Progenitor cell of endocrine pancreas (in vitro differentiated cells): ENCODE measurements at places on chromosomes 3 and 15. TPM values are rescaled to one million over a fixed set of nuclear protein-coding genes. Genes with fewer than 3 reads are reported as not detected.

The ZNF501 gene
- 6.7 and 7.5 TPM in 2 replicates for total RNA-seq

The SLC15A2 gene
- 4.2 and 7.1 TPM in 2 replicates for total RNA-seq

The TMC3 gene
- 0.07 and 0.10 TPM in 2 replicates for total RNA-seq

The GHSR gene
- total RNA-seq, result not detected in 2 replicates

The CCDC9B gene
- total RNA-seq, result 0.07 and 0.11 TPM in 2 replicates

The ALPK3 gene
- total RNA-seq, result 122 TPM in 2 replicates

The HAPLN3 gene
- total RNA-seq, result 6.2 and 8.4 TPM in 2 replicates

The ZNF662 gene
- 0.40 and 0.65 TPM in 2 replicates for total RNA-seq

The GMPPB gene
- 31.2 and 34.3 TPM in 2 replicates for total RNA-seq

The CELF6 gene
- total RNA-seq, result 1.2 and 1.4 TPM in 2 replicates

The FGF12 gene
- 5.0 and 6.1 TPM in 2 replicates for total RNA-seq

The DALRD3 gene
- total RNA-seq, result 44.1 and 45.5 TPM in 2 replicates

The PLA2G4D gene
- not detected in 2 replicates for total RNA-seq

The CD96 gene
- not detected in 2 replicates for total RNA-seq

The KBTBD13 gene
- total RNA-seq, result not detected in 2 replicates

The AKAP13 gene
- 114 and 119 TPM in 2 replicates for total RNA-seq

The ACTC1 gene
- 3.5 and 5.3 TPM in 2 replicates for total RNA-seq

The FBXO45 gene
- total RNA-seq, result 13.0 and 13.1 TPM in 2 replicates

The FGD5 gene
- total RNA-seq, result 0.09 and 0.17 TPM in 2 replicates

The CHDH gene
- 17.7 and 17.9 TPM in 2 replicates for total RNA-seq
